ENCODE measurements at places on chromosomes 3 and 15. TPM values are rescaled to one million over a fixed set of nuclear protein-coding genes. Genes with fewer than 3 reads are reported as not detected.

GRCh38 chr15:91224755-91225380 lies 124.8 kb downstream of the SV2B start:
- peak; percentile 41 for DNase-seq

GRCh38 chr15:39000008-39000734 lies 435.6 kb upstream of the RASGRP1 start:
- DNase-seq = no peak

- DNase-seq = no peak
Measured at GRCh38 chr3:8311321-8311720, 190.3 kb upstream of the LMCD1 start.

GRCh38 chr3:56297281-56297840 lies 170.9 kb downstream of the ERC2 start:
- DNase-seq = no peak

DNA sequence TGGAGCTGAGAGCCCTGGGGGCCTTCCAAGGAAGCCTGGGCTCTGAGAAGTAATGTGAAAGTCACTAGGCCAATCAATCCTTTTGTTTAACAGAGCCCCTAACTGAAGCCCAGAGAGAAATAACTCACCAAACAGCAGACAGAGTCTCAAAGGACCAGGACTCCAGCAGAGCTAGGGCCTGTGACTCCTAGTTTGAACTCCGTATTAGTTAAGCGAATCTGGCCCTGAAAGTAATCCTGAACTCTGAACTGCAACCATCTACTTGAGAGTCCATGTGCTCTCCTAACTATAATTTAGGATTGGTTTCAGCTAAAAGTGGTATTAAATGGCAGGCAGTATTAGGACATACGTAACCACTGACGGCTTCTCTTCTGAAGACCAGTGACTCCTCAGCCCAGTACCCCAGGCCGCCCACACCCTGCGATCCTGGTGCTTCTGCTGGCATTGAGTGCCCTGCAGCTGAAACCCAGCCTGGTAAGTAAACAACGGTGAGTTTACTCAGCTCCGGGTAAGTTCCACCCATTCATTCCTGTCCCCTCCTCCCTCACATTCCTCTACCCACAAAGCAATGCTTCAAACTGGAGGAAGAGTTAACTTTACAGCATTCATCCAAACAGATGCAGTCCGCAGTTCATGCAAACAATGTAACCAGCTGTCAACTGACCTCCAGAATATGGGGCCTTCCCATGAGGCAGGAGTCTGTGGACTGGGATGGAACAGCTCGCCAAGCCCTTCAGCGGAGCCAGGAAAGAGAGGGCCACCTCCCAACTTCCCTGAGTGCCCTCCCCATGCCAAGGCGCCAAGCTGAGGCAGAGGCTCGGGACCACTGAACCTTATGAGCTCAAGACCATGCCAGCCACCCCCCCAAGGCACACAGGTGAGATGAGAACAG lies 7.3 kb downstream of the MYO5C start:
- DNase-seq = peak; percentile 28

- DNase-seq = no peak
Measured at GRCh38 chr15:78408355-78408640, 29.7 kb upstream of the IREB2 start.

DNA sequence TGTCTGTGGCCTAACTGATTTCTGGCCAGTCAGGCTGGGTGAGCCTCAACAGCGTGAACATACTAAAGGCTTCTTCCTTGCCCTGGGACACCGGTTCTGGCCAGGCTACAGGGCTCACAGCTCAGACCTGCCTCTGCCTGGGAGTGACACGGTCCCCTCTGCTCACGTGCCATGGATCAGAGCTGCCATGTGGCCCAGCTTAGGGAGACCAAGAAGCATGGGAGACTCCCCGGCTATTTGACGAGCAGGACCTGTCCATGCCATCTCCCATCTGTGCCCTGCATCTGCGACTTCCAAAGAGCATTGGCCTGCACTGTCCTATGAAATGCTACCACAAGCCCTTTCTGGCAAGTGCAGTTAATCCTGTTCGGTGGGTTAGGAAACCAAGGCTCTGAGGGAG lies 57.4 kb downstream of the APBA2 start:
- DNase-seq = no peak

DNA sequence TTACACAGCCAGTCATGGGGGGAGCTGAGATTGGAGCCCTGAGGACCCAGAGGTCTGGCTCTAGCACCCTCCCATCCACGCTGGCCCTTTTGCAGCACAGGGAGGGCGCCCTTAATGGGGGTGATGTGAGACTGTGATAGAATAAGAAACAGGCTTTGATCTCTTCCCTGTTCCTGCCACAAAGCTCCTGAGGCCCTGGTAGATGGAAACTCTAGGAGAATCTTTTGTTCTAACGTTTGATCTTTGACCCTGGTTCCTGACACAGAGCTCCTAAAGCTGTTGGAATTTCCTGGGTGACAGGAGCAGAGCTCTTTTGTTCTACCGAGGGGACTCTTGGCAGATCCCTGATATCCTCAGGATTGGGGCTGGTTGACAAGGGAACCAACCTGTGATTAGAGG lies 1.2 kb upstream of the UROC1 start:
- no peak for DNase-seq

- DNase-seq = no peak
Measured at GRCh38 chr3:129107793-129108192, 13.8 kb downstream of the RAB43 start.

DNA sequence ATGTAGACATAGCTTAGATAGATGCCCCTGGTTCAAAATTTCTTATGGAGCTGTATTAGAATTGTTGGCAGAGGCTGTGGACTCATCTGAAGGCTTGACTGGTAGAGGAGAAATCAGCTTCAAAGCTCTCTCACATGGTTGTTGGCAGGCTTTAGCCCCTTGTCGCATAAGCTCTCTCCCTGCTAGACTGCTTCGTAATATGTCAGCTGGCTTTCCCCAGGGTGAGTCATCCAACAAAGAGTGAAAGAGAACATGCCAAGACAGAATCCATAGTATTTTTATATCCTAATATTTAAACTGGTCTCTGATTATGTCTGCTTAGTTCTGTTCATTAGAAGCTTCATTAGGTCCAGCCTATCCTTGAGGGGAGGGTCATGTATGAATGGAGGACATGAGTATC lies 427.4 kb upstream of the NAALADL2 start:
- no peak for DNase-seq

DNA sequence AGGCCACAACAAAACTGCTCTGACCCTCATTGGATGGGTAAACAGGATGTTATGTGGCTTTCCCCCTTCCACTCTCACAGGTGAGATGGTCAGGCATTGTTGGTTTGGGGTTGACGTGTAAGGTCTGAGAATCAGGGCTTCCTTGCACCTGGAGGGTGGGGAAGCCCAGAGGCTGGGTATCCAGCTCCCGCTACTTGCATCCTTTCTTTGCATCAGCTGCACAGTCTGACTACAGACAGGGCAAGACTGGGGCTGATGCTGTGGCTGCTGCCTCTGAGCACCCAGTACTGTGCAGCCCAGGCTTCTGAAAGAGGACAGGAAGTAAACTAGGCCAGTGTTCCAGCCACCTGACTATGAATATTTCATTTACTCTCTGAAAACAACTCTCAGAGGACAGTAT lies 58.0 kb upstream of the ATP2B2 start:
- DNase-seq = no peak

DNA sequence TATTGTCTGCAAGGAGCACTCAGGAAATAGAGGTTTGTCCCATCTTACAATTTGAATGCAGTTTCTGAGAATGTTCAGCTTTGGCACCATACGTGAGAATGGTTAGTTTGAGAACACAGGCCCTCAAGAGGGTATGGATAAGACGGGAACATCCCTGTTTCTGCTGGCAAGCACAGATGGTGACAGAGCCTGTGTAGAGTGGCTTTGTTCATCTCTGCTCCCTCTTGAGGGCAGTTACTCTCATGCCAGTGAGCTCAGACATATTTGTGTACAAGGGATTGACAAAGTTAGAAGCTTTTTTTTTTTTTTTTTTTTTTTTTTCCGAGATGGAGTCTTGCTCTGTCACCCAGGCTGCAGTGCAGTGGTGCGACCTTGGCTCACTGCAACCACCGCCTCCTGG lies 71.5 kb upstream of the FILIP1L start:
- DNase-seq = peak; percentile 19

- no peak for DNase-seq
Measured at GRCh38 chr3:57942388-57942787, 65.8 kb upstream of the FLNB start.

DNA sequence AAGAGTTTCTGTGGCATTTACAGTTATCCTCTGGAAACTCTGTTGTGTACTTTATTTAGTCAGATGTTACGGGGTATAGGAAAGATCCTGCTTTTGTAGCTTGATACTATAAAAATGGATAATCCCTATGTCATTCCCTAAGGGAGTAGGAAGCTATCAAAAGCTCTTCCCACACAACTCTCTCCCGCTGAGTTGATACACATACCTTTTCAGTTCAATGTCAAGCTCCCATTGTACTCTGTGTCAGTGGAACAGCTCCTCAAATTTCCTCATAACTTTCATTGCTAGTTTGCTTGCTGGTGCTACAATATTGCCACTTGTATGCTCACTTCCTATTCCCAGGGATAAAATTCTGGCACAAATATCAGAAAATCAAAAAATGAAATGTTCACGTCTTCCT lies 893.3 kb upstream of the GBE1 start:
- DNase-seq = no peak

DNA sequence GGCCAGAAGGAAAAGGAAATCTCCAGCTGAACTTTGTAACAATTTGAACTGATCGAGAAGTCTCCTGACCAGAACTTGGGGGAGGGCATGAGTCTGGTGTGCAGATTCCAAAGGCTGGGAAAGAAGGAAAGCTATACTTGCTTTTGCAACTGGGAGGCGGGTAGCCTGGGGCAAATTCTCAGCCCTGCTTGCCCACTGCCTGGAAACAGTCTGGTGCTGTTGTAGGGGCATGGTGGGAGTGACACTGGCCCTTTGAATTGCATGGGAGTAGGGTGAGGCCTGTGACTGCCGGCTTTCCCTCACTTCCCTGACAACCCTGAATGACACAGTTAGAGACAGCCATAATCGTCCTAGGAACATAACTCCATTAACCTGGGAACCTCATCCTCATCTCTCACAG lies 114.0 kb upstream of the POU1F1 start:
- DNase-seq = no peak

- no peak for DNase-seq
Measured at GRCh38 chr3:101069901-101070798, 76.9 kb upstream of the ABI3BP start.

GRCh38 chr3:112857526-112857925 lies 10.9 kb upstream of the CD200R1L start:
- no peak for DNase-seq

DNA sequence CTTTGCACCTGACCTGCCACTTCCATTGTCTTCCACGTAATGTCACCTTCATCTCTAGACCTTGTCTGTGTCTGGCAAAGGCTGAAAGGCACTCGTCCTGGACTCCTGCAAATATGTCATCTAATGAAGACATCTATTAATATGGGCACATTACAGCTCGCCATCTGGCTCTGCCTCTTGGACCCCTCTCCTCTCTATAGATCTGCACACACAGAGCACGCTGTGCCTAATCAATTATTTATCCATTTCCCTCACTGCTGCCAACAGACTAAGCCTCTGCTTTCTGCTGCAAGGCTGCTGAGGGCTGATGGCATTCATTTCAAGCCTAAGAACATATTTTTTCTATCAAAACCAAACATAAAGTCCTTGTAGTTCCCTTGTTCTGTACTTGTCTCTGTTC lies 573.0 kb downstream of the TUSC7 start:
- DNase-seq = no peak

GRCh38 chr15:101276501-101277037 lies 716 bp downstream of the SELENOS start:
- no peak for DNase-seq

- no peak for DNase-seq
Measured at GRCh38 chr15:52200831-52201365, 9.7 kb upstream of the GNB5 start.

DNA sequence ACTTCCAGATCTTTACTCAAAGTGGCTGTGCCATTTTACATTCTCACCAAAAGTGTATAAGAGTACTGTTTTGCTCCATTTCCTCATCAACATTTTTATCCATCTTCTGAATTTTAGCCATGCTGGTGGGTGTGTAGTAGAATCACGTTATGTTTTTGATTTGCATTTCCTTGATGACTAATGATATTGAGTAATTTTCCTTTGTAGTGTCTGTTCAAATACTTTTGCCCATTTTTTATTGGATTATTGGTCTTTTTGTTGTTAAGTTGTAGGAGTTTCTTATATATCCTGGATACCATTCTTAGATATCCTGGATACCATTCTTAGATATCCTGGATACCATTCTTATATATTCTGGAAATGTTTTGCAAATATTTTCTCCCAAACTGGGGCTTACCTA lies 344.9 kb downstream of the LRRC3B start:
- DNase-seq = no peak

DNA sequence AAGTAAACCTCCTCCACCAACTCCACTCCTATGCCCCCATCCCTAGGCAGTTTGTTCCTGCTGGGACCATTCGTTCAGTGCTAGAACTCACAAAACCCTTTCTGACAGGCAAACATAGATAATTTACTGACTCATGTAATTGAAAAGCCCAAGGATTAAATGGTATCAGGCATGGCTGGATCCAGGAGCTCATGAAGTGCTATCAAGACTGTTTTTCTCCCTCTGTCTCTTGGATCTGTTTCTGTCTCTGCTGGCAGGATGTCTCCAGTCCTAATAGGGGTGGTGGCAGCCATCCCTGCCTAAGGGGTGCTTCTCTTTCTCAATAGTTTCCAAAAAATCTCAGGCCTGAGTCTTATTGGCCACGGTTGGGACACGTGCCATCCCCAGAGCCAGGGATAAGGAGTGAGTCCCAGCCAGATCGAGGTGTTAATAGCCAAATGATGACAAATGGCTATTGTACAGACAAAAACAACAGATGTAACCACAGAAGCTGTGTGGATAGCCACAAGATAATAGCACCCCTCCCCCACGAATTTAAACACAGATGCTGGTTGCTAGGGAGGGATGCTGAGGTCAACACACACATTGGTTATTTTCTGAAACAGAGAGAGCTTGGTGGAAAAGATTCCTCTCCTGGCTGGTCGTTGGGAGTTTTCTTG lies 168.6 kb downstream of the SHQ1 start:
- peak; percentile 74 for DNase-seq

DNA sequence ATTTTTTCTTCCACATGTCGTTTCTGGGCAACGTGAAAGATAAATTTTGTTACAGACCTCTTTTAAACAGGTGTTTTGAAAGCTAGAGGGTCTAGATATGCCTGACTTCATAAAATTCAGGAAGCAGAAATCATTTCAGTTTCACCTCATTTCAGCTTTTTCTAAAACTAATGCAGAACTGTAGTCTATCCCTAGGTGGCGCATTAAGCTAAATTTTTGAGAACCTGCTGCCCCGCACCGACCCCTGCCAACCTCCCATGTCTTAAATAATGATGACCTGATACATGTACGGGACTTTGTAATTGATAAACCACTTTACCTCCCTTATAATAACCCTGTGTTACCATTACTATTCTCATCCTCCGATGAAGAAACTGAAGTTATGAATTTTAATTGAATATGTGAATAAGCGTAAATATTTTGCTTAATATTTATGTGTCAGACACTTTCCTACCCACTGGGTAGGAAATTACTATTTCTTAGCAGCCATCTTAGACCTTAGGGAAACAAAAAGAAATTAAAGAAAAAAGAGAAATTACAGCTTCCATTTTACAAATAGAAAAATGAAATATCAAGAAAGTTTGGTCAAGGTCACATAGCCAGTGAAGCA lies 78.7 kb upstream of the GCNT3 start:
- DNase-seq = peak; percentile 42

GABRR3 gene
- polyA plus RNA-seq = not detected

TM4SF4 gene
- polyA plus RNA-seq = 1.7 TPM

TERC gene
- not detected for polyA plus RNA-seq

ACOX2 gene
- polyA plus RNA-seq = 23.5 TPM

SKOR1 gene
- 0.46 TPM for polyA plus RNA-seq

HCLS1 gene
- 9.0 TPM for polyA plus RNA-seq

LSMEM2 gene
- 29.0 TPM for polyA plus RNA-seq

PPM1L gene
- polyA plus RNA-seq = 12.2 TPM

AP3B2 gene
- polyA plus RNA-seq = 0.61 TPM

SIDT1 gene
- polyA plus RNA-seq = 2.1 TPM

Data from muscle of leg (tissue), 16 donors.